Stimulated activated CD8-positive, alpha-beta memory T cell treated with anti-CD3 and anti-CD28 coated beads, Interleukin-7, amount 100 ng/mL, for 24 hours (primary cell): ENCODE measurements at places on chromosomes 12 and 14.

DNA sequence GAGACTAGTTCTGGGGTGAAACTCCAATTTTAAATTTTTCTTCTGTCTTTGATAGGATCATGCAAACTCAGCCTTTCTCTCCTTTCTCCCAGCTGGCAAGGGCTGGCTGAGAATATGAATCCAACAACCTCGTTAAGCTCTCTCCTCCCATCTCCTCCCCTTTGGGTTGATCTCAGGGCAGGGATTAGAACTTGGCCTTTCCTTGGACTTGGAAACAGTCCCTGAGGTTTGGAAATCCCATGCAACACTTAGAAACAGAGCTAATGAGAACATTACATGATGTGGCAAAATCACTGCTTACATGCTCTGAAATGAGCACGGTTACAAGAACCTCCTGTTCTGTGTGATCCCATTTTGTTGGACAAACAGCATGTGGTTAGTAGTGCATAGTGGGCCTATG, 31.6 kb downstream of the ACACB start:
- DNase-seq: no peak

DNA sequence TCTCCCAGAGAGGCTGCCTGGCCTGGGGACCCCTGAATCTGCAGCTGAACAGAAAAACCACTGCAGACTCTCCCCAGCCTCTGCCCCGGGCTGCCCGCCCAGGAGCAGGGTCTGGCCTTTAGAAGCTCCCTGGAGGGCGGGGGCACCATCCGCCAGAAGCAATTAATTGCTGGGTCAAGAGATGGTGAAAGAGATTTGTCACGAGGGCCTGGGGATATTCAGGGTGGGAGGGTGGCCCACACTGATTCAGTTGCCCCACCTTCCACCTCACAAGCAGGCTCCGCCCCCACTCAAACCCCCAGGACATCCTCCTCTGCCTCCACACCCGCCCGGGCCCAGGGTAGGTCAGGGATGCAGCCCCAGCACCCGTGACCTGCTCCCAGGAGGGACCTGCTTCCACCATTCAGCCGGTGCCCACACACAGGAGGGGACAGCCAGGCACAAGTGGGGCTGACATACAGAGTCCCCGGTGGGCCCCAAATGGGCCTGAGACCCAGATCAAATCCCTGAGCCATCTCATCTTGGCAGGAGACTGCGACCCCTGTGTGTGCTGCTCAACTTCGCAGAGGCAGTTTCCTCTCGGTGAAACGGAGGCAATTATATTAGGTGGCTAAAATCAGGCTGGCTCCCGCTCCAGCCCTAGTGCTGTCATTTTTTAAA, 23.0 kb downstream of the NCOR2 start:
- DNase-seq: no peak

GRCh38 chr12:19130224-19131024, 891 bp downstream of the PLEKHA5 start:
- no peak for DNase-seq

DNA sequence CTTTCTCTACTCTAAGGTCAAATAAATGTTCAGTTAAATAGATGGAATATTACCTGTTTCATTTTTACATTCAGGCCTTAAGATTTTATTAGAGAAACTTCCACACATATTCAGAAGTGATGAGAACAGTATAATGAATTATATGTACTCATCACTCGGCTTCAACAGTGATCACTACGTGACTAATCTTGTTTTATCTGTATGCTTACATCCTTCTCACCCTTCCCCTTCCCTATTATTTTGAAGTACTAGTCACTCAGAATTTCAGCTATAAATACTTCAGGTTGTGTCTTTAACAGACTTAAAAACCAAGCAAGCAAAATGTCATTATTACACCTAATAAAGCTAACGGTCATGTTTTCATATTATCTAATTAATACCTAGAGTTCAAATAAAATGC, 34.9 kb downstream of the ETV6 start:
- DNase-seq: no peak

- no peak for DNase-seq
These were observed 213.1 kb downstream of the TMEM121 start for GRCh38 chr14:105739331-105740102.

DNA sequence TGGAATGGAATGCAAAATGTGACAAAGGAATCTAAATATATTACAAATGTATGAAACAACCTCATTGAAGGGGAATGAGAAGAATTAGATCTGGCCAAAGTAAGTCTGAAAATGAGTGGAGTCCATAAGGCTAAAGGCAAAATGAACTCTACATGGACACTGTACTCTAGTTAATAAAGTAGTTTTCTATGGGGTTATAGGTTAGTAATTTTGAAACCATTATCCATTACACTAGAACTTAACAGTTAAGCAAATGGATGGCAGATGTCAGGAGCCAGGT, 222.1 kb downstream of the NUAK1 start:
- no peak for DNase-seq

DNA sequence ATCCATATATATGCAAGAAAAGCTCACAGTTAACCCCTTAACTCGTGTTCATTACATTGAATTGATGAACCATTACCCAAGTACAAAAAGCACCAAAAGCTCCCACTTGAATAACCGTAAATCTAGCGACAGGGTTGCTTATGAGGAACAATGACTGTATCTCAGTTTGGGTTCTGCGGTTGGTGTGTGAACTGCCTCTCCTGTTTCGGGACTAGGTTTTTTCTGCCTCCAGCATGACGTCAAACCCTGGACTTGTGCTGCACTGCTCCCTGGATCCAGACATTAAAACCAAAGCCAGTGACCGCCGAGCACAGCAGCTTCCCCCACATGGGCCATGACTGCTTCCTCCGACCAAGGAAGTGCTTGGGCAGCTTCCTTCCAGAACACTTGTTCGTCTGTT, 77.7 kb downstream of the SETD3 start:
- no peak for DNase-seq

GRCh38 chr12:117140397-117141096, 41.3 kb upstream of the TESC start:
- no peak for DNase-seq
